Uterine smooth muscle cell (primary cell): ENCODE measurements at places on chromosomes 5 and 9. TPM values are rescaled to one million over a fixed set of nuclear protein-coding genes. Genes with fewer than 3 reads are reported as not detected.

EPB41L4B gene
- total RNA-seq = 0.11 and 0.12 TPM in 2 replicates

WHRN gene
- total RNA-seq = 1.5 and 3.4 TPM in 2 replicates

GABRP gene
- total RNA-seq = not detected in 2 replicates

CDH6 gene
- 12.7 and 21.6 TPM in 2 replicates for total RNA-seq

ADAMTSL2 gene
- not detected in 2 replicates for total RNA-seq

CXCL14 gene
- total RNA-seq = 0.22 and 0.37 TPM in 2 replicates

ITGA1 gene
- 9.5 and 17.7 TPM in 2 replicates for total RNA-seq

CRHBP gene
- 0.25 TPM in 1 of 2 replicates, not detected in the other for total RNA-seq

HACD4 gene
- total RNA-seq = 9.1 and 9.9 TPM in 2 replicates

BTNL3 gene
- not detected in 2 replicates for total RNA-seq

HTR1A gene
- total RNA-seq = not detected in 2 replicates

FCN1 gene
- total RNA-seq = not detected in 2 replicates

BTF3 gene
- 184 and 190 TPM in 2 replicates for total RNA-seq

SYNPO gene
- total RNA-seq = 0.50 and 0.89 TPM in 2 replicates

TNFAIP8 gene
- total RNA-seq = 18.4 and 21.9 TPM in 2 replicates

DMRT3 gene
- not detected in 2 replicates for total RNA-seq

C9 gene
- total RNA-seq = 0.55 and 1.1 TPM in 2 replicates

ISL1 gene
- 2.6 and 5.9 TPM in 2 replicates for total RNA-seq

ANKRD18B gene
- total RNA-seq = 2.3 and 6.7 TPM in 2 replicates

MRPS27 gene
- 87.8 and 89.2 TPM in 2 replicates for total RNA-seq

PTPN3 gene
- 0.12 and 0.22 TPM in 2 replicates for total RNA-seq

CBY3 gene
- total RNA-seq = 0.50 TPM in 1 of 2 replicates, not detected in the other

GFM2 gene
- 40.7 and 48.4 TPM in 2 replicates for total RNA-seq

SLC6A7 gene
- total RNA-seq = under 0.01 TPM in 1 of 2 replicates, not detected in the other

NPR2 gene
- total RNA-seq = 27.6 and 32.1 TPM in 2 replicates
